ENCODE measurements at places on chromosomes 12 and 14. TPM values are rescaled to one million over a fixed set of nuclear protein-coding genes. Genes with fewer than 3 reads are reported as not detected.
A peak's percentile ranks its signal among the peaks of the same experiment; 100 is the strongest.

DNA sequence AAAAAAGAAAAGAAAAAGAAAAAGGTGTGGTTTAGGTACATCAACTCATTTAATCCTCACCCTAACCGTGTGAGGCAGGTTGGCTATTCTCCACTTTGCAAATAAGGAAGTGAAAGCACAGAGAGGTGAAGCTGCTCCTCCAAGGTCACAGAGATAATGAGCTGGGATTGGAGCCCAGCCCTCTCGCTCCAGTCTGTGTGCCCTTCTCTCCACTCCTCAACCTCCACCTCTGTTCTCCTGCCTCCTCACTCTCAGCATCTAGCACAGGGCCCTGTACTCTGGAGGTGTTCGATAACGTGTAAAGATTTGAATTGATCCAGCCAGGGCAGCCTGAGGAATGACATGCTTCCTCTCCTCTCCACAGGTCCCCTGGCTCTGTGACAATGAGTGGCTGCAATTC lies 502.3 kb downstream of the TMEM132D start:
- no peak overlapping the region for H3K4me3 ChIP-seq
- H3K27me3 ChIP-seq = no peaks in the 10 kb centered on the region
- H3K4me1 ChIP-seq = no peaks in the 10 kb centered on the region
- no peaks in the 10 kb centered on the region for H3K36me3 ChIP-seq

DNA sequence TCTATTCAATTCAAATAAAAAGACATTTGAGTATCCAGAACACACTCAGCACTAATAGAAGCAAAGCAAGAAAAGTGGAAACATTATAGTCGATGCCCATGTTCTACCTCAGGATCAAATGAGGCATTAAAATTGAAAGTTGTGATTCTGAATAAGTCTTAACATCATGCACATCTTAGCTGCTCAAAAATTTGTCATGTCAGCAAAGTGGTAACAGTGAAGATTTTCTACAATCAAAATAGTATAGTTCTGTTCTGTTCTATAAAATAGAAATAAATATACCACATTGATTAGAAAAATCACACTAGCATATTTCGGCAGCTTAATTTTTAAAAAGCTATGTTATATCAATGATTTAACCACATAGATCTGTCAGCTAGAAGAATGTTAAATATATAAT lies 74.7 kb downstream of the ERGIC2 start:
- H3K4me1 ChIP-seq = no peaks in the 10 kb centered on the region
- H3K36me3 ChIP-seq = no peaks in the 10 kb centered on the region
- no peak for DNase-seq
- H3K27ac ChIP-seq = no peak overlapping the region
- H3K27me3 ChIP-seq = no peaks in the 10 kb centered on the region
- H3K4me3 ChIP-seq = no peak overlapping the region

GRCh38 chr14:70257526-70257925 lies 68.8 kb upstream of the SLC8A3 start:
- no peak overlapping the region for H3K27ac ChIP-seq
- DNase-seq = peak; percentile 36
- H3K27me3 ChIP-seq = no peaks in the 10 kb centered on the region
- H3K4me3 ChIP-seq = no peak overlapping the region
- H3K36me3 ChIP-seq = no peaks in the 10 kb centered on the region

DNA sequence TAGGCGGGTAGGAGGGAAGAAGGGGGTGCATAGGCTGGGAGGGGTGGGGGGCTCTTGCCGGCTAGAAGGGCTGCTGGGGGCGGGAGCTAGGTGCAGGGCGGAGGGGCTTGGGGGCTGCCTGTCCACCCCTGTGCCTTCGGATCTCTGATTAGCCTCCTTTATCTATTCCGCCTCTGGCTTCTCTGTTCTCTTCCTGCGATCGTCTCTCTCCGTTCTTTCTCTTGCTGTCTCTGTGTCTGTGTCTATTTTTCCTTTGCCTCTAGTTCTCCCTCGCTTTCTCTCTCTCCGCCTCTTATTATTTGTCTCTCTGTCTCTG lies 166.7 kb upstream of the LHX5 start:
- no peak overlapping the region for H3K27ac ChIP-seq
- H3K4me3 ChIP-seq = no peak overlapping the region
- H3K27me3 ChIP-seq = peaks cover 5% of the 10 kb centered on the region
- no peak for DNase-seq
- H3K36me3 ChIP-seq = no peaks in the 10 kb centered on the region

DNA sequence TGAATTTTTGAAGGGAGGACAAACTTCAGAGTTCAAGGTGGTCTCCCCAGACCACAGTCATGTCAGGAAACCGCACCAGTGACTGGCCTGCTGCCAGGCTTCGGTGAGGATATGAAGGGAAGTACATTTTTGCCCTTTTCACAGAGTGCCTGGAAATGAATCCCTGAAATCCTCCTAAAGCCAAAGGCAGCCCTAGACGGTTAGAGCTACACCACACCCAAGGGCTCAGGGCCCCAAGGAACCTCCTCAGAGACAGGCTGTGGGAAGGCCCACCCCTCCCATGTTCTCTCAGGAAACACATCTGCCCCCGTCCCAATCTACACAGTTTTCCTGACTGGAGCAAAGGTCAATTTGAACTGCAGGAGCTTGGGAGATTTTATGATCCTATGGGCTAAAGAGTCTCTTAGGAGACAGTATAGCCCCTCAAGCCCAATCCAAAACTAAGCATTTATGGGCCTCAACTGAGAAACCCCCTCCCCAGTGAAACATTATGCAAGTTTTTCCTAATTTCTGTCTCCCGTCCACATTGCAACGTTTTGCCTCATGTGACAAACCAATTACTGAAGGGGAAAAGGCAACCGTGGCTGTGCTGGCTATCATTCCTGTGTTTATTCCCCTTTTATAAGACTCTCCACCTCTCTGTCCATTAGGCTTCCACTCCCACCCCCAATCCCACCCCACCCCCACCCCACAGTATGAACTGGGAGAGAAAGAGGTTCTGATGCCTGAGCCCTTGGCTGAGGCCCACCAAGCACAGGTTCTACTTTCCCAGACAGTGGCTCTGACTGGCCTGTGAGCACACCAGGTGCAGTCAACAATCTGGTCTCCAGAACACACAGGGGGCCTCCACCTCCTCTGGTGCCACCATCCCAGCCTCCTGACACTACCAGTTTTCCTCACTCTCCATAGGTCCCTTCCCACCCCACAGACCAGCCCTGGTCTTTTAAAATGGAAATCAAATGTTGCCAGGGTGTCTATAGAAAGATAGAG lies 9.6 kb upstream of the RNASE1 start:
- no peak overlapping the region for H3K4me3 ChIP-seq
- no peaks in the 10 kb centered on the region for H3K27me3 ChIP-seq
- DNase-seq = peak; percentile 77
- no peaks in the 10 kb centered on the region for H3K4me1 ChIP-seq

DNA sequence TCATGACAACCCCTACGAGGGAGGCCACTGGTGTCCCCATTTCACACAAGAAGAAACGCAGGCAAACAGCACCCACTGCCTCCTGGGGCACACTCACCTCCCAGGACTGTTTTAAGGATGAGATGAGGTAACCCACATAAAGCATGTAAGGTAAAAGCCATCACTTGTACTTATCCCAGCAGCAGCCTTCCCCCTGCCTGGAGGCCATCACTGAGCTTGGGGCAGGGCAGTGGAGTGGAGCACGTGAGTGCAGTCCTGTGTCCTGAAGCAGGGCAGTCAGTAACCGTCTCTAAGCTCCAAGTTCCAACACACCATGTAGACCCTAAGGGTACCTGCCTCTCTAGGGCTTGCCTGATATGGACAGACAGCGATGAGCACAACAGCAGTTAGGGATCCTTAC lies 1.7 kb downstream of the POLE start:
- no peaks in the 10 kb centered on the region for H3K27me3 ChIP-seq
- H3K36me3 ChIP-seq = no peaks in the 10 kb centered on the region
- H3K4me3 ChIP-seq = no peak overlapping the region
- DNase-seq = no peak
- no peak overlapping the region for H3K27ac ChIP-seq

- no peaks in the 10 kb centered on the region for H3K36me3 ChIP-seq
- H3K27ac ChIP-seq = no peak overlapping the region
- no peaks in the 10 kb centered on the region for H3K27me3 ChIP-seq
- no peak overlapping the region for H3K4me3 ChIP-seq
- no peak for DNase-seq
- no peaks in the 10 kb centered on the region for H3K4me1 ChIP-seq
Measured at GRCh38 chr12:66035288-66035966, 95.1 kb downstream of the LLPH start.

DNA sequence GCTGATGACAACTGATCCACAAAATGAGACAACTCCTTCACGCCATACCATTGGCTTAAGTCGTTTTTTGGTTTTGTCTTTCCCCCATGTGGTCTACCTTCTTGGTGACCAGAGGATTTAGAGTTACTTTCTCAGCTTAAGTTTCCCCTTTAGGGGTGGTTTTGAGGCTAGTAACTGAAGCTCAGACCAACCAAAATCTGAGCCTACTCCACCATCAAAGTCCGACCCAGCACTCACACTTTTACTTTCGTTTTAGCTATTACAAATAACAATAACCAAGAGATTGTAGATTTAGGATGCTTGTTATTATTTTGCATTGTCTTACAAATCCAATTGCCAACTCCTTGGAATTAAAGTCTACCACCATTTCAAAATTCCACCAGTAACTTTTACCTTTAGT lies 130.6 kb upstream of the MDM1 start:
- no peaks in the 10 kb centered on the region for H3K36me3 ChIP-seq
- H3K27ac ChIP-seq = no peak overlapping the region
- no peaks in the 10 kb centered on the region for H3K27me3 ChIP-seq
- H3K4me3 ChIP-seq = no peak overlapping the region
- no peak for DNase-seq

- no peak for DNase-seq
- H3K36me3 ChIP-seq = no peaks in the 10 kb centered on the region
- no peak overlapping the region for H3K27ac ChIP-seq
- no peaks in the 10 kb centered on the region for H3K27me3 ChIP-seq
- no peak overlapping the region for H3K4me3 ChIP-seq
Measured at GRCh38 chr14:101068313-101069227, 165.0 kb upstream of the RTL1 start.

DNA sequence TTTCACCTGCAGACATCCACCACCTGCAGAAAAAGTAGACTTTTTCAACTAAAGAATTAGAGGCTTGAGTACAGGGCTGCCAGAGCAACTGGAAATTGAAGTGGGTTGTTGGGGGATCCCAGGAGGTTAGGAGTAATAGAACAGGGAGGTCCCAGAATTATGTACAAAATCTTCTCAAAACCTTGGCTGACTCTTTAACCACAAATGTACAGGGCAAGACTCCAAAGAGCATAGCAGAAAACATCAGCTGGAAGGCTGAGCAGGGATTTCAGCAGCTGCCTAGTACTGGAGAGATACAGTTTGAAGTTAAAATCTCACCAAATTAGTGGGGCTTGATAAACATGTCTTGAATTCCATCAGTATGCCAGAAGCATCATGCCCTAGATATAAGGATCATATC lies 191.6 kb downstream of the CRADD start:
- no peaks in the 10 kb centered on the region for H3K4me1 ChIP-seq
- no peak overlapping the region for H3K4me3 ChIP-seq
- H3K36me3 ChIP-seq = no peaks in the 10 kb centered on the region
- no peak for DNase-seq
- no peaks in the 10 kb centered on the region for H3K27me3 ChIP-seq
- H3K27ac ChIP-seq = no peak overlapping the region

GRCh38 chr12:98750511-98750910 lies 105.4 kb downstream of the APAF1 start:
- no peak overlapping the region for H3K27ac ChIP-seq
- no peak overlapping the region for H3K4me3 ChIP-seq
- no peaks in the 10 kb centered on the region for H3K36me3 ChIP-seq
- DNase-seq = no peak

DNA sequence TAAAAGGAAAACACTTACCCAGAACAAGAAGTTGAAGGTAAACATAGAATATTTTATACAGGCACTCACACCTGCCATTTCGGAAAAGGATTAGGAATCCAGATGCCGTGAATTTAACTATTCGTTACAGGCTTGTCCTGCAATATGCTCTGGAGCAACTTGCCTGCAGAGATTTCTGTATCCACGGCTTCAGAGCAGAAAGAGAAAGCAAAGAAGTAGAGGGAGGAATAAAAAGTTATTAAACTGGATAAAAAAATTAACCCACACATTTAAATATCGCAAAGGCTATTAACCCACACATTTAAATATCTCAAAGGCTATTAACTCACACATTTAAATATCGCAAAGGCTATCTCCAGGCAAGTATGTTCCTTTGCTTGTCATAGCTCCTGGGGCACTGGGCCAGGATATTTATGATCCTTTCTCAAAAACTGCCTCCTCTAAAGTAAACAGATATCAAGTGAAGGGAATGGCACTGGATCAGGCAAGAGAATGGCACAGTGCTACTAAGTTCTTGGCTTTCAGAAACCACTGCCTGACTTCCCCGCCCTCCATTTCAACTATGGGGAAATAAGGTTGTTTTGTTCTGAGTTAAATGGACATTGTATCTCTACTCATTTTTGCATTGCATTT lies at the start of gene TSPAN8:
Gene TSPAN8 (minus strand): TSS at position 399 of the 633 bp plus-strand sequence. CDS start 321 bp downstream, at position 78.
- H3K27ac ChIP-seq = peak within 1 kb of the TSS; percentile 82
- no peaks in the 10 kb centered on the region for H3K36me3 ChIP-seq
- no peaks in the 10 kb centered on the region for H3K4me1 ChIP-seq
- DNase-seq = peak; percentile 87
- H3K4me3 ChIP-seq = peak within 1 kb of the TSS; percentile 41

- no peaks in the 10 kb centered on the region for H3K4me1 ChIP-seq
- H3K27ac ChIP-seq = no peak overlapping the region
- no peak overlapping the region for H3K4me3 ChIP-seq
Measured at GRCh38 chr14:69355154-69355597, 42.9 kb downstream of the ERH start.

GRCh38 chr12:111189792-111190191 lies 179.1 kb downstream of the PHETA1 start:
- no peaks in the 10 kb centered on the region for H3K27me3 ChIP-seq
- H3K36me3 ChIP-seq = no peaks in the 10 kb centered on the region
- no peak overlapping the region for H3K4me3 ChIP-seq
- H3K4me1 ChIP-seq = no peaks in the 10 kb centered on the region

DNA sequence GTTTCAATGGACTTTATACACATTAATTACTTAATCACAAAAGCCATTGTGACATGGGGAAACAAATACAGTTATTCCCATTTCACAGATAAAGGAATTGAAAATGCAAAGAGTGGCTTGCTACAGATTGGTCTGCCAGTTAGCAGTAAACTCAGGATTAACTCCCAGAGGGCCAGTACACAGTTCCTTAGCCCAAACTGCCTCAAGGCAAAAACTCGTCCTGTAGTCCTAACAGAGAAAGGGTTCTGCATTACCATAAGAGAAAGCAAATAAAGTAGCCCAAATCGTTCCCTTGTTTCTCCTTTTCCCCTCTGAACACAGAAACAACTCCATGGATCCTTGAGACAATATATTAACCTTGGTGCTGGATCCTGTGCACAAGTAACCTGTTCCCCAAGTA lies 274.4 kb downstream of the LRIG3 start:
- no peak overlapping the region for H3K4me3 ChIP-seq
- H3K4me1 ChIP-seq = no peaks in the 10 kb centered on the region
- H3K27ac ChIP-seq = no peak overlapping the region

GRCh38 chr14:78764240-78764639 lies 594.1 kb downstream of the NRXN3 start:
- H3K4me3 ChIP-seq = no peak overlapping the region
- H3K27me3 ChIP-seq = no peaks in the 10 kb centered on the region
- H3K27ac ChIP-seq = no peak overlapping the region
- no peaks in the 10 kb centered on the region for H3K36me3 ChIP-seq
- no peaks in the 10 kb centered on the region for H3K4me1 ChIP-seq

GRCh38 chr12:6943389-6943721 lies 261 bp upstream of the RNU7-1 start:
- peaks cover 14% of the 10 kb centered on the region for H3K4me1 ChIP-seq
- DNase-seq = peak; percentile 88
- peak overlapping the region; percentile 54 for H3K4me3 ChIP-seq

AICDA gene
- total RNA-seq = not detected

CKAP4 gene
- total RNA-seq = 91.0 TPM

CD69 gene
- 1.4 TPM for total RNA-seq

PACS2 gene
- 44.1 TPM for total RNA-seq

PPP4R4 gene
- total RNA-seq = not detected

NUAK1 gene
- 3.7 TPM for total RNA-seq

CCDC175 gene
- total RNA-seq = 0.27 TPM

FAM181A gene
- total RNA-seq = not detected

Measured in colonic mucosa (tissue), 4 donors.